Stimulated activated naive CD8-positive, alpha-beta T cell treated with anti-CD3 and anti-CD28 coated beads, Interleukin-15, amount 100 ng/mL, for 72 hours (primary cell): ENCODE measurements at places on chromosomes 12 and 14.
A peak's percentile ranks its signal among the peaks of the same experiment; 100 is the strongest.

GRCh38 chr12:112167718-112168525 lies 42.6 kb downstream of the TRAFD1 start:
- no peak for DNase-seq

DNA sequence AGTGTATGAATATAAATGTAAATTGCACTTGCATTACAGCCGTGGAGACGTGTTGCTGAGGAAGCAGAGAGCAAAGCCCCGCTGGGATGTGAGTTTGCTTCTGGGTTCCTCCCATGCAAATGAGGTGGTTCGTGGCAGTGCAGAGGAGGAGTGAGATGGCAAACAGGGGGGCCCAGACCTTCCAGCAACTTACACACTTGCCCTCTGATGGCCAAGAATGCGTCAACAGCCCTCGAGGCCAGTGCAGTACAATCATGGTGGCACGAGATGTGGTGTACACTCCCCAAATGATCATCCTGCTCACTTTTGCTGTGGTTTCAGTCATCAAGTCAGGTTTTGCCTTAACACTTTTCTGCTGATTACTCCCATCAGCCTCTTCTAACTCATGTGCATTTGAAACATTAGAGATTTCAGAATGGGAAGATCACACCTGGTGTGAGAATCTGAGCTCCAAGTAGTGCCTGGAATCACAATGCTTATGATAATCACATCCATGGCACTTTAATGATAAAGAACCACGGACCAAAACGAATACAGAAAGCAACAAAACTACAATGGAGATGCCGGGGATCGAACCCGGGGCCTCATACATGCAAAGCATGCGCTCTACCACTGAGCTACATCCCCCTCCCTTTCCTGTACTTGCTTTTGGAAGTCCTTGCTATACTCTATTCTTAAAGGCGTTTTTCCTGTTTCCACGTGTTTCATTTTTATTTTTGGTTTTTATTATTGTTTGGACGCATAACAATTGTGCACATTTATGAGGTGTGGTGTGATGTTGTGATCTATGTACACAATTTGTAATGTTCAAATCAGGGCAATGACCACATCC lies 7.0 kb upstream of the UBC start:
- DNase-seq = peak; percentile 88

DNA sequence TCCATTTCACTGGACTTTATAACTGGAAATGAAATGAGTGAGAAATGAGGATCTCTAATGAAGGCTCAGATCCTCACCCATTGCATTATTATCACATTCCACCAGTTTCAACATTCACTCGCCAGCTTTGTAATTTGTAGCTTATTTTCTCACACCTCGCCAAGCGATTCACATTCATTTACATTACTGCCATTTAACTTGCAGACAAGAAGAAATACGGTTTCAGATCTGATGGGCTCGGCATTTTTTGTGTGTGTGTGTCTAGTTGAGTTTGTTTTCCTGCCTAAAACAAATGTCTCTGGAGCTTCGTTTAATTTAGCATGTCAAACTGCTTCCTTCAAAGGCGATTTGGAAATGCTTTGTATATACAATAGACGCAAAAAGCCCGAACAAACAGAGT lies 132.2 kb downstream of the FLRT2 start:
- DNase-seq = no peak

- no peak for DNase-seq
Observed at GRCh38 chr14:33567023-33567728, 383.7 kb downstream of the EGLN3 start.

GRCh38 chr14:38419579-38419978 lies 163.7 kb upstream of the CLEC14A start:
- DNase-seq = no peak

DNA sequence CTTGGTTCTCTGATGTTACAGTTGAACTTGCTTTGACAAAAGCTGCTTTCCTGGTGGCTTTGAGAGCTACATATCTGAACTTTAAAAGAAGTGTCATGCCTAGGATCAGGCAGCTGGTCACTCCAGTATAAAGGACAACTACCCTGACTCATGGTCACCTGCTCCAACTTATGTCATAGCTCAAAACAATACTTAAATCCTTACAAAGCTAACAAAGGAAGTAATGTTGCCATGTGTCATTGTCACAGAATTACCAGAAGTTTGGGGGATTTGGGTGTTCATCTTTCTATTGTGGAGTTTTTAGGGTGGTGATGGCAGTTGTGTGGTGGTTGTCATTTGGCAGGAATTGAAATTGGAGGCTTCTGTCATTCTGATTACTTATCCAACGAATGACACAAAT lies 1.8 kb upstream of the TCP11L2 start:
- no peak for DNase-seq

- DNase-seq = no peak
Observed at GRCh38 chr12:107557589-107558100, 128.0 kb upstream of the PWP1 start.

- no peak for DNase-seq
Observed at GRCh38 chr12:89909753-89910152, 201.1 kb upstream of the ATP2B1 start.

DNA sequence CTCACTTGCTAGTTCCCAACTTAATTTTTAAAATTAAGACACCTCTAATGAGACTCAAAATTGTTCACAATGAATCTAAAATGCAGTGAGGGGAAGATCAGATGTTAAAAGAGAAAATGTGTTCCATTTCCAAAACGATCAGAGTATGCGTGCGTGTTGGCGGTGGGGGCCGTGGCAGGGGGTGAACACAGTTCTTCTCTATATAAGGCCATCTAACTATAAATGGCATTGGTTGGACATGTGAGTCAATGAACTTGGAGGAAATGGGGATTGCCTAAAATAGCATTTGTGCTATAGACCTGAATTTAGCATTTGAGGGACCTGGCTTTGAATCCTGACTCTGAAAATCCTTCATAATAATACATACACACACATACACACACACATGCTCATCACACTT lies 149.4 kb downstream of the FOXN3 start:
- no peak for DNase-seq
